Stimulated activated CD4-positive, alpha-beta T cell treated with anti-CD3 and anti-CD28 coated beads, Interleukin-4, amount 100 ng/mL, for 24 hours (primary cell): ENCODE measurements at places on chromosomes 13 and 19.

DNA sequence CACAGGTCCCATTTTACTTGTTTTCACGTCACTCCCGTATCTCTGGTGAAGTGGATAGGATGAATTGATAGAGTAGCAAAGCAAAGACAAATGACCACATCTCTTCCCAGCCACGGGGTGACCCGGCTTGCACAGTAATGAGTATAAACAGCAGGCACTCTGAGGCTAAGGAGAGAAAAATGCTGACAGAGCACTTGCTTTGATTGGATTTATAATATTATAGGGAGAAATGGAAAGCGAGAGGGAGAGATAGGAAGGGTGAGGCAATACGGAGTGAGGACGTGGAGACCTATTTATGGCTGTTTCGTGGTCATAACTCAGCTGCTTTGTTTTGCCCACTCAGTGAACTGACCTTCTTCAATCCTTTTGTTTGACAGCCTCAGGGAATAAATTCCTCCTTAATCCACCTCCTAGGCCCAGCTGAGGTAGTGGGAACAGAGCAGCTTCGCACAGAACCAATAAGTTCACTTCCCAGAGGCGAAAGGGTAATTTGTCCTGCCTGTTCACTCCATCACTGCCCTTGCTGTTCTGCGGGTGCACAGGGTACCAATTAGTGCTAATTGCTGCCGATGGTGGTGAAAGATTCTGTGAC lies 68.6 kb downstream of the ERCC5 start:
- no peak for DNase-seq

DNA sequence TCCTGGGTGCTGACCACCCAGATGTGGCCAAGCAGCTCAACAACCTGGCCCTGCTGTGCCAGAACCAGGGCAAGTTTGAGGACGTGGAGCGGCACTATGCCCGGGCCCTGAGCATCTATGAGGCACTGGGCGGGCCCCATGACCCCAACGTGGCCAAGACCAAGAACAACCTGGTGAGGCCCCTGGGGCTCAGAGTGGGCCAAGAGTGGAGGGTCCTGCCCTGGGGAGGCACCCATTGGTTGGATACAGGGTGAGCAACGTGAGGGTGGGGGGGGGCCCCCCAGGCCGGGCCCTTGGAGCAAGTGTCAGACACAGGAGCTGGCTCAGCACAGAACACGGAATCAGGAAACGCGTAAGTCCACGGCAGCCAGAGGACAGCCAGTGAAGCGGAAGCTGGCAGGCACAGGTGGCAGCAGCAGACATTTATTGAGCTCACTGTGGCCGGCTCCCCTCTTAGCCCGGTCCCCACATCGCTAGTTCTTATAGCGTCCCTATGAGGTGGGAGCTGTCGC lies 8.9 kb downstream of the KLC3 start:
- DNase-seq = no peak

DNA sequence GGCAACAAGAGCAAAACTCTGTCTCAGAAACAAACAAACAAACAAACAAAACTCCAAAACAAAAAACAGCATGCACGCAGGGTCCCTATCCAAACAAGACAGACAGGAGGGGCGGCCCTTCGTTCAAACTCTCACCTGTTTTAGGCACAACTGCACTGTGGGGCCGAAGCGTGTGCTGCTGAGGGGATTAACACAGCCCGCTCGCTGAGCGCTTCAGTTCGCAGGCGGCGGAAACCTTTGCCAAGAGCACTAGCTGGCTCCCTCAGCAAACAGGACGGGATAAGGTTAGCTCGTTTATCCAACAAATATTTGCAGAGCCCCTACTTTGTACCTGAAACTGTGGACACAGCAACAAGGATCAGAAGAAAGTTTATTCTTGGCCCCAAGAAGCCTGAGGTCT lies 1.6 kb upstream of the ADPRHL1 start:
- no peak for DNase-seq

GRCh38 chr13:79401259-79402070 lies 4.6 kb downstream of the RBM26 start:
- no peak for DNase-seq
